ENCODE measurements at places on chromosomes 13 and 19.

DNA sequence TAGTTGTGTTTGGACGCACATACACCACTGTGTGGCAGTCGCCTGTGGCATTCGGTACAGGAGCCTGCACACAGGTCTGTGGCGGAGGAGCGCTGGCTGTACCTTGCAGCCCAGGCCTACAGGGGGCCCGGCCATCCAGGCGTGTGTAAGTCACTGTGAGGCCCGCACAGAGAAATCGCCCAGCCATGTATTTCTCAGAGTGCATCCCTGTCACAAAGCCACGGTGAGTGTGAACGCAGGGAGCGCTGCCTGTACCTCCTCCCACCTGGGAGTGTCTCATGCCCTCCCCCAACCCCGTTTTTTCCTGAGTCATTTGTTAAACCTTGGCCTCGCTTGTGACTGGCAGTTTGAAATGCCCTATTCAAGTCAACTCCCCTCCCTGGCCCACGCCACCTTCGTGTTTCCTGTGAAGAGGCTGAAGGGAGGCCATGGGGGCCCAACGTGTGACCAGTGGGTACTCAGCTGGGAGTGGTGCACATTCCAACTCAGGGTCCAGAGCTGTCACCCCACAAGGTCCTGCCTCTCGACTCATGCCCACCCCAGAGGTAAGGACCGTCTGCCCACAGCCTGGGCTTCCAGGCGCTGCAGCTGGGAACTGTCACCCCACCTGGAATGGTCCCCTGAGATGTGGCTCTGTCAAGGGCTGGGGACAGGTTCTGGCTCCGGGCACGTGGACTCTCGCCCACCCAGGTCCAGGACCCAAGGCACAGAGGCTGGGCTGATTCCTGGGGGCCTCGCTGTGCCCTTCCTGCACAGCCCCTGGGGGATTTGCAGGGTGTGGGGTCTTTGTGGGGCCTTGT is 11.6 kb upstream of the RASA3 start:
- peak; percentile 72 for DNase-seq

DNA sequence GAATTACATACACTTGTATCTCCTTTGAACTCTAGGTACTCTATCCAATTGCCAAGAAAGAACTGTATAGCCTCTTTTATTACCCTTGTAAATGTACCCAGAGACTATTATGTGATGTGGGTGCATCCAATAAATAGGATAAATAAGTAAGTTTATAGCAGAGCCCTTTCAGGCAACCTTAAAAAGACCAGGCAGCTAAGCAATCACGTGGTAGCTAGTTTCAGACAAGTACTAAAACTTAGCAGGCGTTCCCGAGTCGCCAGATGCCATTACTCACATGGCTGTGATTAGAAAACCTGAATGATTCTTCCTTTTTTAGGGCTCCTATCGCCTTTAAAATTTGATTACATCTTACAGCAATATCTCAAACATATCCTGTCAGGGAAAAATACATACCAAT is 1303.0 kb downstream of the EFNB2 start:
- DNase-seq = no peak

DNA sequence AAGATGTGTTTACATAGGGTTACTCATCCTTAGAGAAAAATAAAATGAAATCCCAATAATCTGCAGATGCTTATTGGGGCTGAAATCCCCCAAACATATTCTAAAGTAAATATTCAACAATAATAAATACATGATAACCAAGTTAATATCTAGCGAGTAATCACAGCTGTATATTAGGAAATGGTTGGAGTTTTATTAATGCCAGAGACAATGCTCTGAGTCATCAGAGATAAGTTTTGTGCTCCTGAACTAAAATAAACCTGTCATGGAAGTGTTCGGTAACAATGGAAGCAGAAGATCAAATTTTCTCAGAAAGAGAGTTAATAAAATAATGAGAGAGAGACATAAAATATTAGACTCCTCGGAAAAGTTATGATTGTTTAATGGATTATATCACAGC is 31.4 kb downstream of the FLT1 start:
- DNase-seq = no peak

DNA sequence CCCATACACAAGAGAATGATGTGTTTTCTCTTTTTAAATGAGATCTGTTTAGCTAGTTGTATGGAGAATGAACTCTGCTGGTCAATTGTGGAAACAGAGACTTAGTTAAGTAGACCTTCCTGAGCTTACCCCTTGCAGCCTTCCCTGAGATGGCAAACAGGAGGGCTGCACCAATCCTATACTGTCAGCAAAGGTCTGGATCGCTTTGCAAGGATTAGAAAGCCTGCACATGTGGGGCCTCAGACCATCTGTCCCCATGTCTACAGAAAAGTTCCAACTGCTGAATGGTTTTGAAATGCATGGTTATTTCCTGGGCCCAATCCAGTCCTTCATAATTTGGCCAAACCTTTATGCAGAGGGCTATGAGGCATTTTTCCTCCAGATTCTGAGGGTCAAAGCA is 183.9 kb upstream of the SLC10A2 start:
- no peak for DNase-seq

DNA sequence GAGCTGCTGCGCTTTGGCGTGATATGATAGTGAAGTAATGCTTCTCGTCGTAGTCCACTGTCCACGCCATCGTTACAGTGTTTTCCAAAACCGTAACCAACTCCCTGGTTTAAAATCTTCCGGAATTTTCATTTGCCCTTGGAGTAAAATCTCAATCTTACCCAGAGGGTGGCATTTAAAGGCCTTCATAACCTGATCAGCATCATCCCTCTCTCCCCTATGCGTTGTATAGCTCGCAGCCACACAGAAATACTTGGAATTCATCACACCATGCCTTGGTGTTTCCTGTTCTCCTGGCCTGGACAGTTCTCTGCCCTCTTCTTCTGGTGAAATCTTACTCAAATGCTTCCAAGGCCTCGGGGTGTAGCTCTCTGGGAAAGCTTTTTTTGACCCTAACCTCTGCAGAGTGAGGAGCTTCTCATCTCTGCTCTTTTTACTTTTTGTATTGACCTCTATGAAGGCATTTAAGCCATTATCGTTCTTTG is 839 bp downstream of the MPHOSPH8 start:
- peak; percentile 40 for DNase-seq

DNA sequence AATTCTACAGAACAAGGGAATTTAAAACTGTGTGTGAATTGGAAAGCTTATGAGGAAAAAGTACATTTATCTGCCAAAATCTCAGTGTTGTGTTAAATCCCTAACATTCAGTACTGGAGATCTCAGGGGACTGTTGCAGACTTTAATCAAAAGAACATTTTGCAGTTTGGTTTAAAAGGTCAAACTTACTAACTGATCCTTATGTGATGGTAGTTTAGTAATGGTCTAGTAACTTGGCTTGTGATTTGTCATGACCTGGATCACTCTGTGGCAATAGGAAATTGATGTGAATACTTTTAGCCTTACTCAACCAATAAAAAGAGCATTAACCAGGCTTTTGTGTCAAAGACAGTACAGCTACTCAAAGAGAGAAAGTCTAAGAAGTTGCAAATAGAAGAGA is 862.1 kb upstream of the MIR17HG start:
- DNase-seq = no peak
